ENCODE measurements at places on chromosomes 4 and X.

GRCh38 chrX:122856205-122856604, 327.9 kb upstream of the GRIA3 start:
- no peak for DNase-seq

DNA sequence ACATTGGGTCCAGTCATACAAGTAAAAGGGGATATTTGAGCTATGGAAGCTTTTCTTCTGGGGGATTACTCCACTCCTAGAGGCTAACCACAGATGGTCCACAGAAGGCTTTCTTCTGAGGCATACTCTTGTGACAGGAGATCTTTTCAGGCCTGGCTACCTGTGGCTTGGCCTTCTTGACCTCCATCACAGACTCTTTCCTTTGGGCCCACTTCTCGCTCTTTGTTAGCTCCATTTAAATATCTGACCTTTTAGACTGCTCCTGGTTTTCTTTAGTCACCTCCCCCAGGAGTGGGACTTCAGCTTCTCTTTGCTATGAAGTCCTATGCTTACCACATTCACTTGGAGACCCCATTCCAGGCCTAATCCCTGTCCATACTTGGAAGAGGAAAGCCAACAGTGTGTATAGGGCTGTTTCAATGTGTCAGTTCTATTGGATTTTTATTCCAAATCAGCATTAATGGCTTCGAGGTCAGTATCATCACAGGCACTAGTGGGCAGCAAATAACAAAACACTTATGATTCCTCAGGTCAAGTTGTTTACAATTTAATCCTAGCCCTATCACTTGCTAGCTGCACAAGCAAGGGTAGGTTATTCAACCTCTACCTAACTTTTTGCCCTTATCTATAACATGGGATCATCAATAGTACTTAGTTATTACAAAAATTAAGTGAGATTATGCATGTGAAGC, 26.3 kb downstream of the GPC3 start:
- no peak for DNase-seq

- no peak for DNase-seq
Measured at GRCh38 chrX:37846141-37846540, 1.2 kb downstream of the DYNLT3 start.

DNA sequence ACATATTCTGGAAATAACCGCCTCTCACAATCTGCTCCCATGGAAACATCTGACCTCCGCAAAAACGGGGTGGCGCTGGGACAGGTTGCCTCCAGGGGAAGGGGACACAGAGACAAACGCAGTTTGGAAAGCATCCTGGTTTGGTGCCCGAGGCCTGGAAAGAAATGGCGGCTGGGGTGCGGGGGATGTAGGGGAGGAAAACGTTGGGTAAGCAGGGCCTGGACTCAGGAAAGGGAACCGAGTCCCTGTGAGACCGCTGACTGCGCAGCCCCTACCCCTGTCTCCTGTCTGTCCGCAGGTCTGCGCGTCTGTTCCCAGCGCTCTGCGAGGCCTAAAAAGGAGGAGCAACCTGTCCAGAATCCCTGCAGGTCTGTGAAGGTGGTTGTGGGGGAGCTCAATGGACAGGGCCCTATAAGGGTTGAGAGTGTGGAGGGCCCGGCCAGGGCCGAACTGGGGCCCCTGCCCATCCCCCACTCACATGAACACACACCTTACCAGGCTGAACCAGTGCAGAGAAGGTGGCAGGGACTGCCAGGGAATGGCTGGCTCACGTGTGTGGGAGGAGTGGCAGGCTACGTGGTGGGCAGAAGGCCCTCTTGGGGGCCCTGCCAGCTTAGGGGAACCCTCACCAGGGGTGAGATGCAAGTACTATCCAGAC, 672 bp downstream of the TCEAL3 start:
- no peak for DNase-seq

DNA sequence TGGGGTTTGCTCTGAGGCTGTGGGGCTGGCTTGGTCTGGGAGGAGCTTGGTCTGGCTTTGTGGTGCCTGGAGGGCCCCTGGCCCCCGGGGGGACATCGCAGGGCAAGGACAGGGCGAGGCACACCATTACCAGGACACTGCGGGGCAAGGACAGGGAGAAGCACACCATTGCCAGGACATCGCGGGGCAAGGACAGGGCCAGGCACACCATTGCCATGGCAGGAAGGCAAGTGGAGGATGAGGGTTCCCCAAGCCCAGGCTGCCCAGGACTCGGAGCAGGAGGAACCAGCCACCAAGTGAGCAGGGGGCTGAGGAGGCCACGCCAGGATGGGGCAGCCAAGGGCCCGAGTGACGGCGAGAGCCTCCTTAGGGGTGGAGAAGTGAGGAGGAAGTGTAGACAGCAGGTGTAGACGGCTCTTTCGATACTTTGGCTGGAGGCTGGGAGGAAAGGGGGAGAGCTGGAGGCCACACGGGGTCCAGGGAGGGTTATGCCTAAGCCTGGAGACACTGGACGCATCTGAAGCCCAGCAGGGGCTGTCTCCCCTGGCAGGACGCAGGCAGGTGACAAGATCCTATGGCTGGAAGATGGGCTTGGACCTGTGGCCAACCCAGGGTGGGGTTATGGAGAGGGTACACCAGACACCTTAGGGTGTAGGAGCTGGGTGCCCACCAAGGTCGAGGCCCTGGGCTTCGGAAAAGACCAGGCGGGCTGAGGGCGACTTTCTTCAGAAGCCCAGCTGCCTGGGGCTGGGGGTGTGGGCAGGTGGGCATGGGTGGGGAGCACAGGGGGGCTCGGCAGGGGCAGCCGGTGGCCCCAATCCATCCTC, 7.3 kb downstream of the NKX1-1 start:
- no peak for DNase-seq

DNA sequence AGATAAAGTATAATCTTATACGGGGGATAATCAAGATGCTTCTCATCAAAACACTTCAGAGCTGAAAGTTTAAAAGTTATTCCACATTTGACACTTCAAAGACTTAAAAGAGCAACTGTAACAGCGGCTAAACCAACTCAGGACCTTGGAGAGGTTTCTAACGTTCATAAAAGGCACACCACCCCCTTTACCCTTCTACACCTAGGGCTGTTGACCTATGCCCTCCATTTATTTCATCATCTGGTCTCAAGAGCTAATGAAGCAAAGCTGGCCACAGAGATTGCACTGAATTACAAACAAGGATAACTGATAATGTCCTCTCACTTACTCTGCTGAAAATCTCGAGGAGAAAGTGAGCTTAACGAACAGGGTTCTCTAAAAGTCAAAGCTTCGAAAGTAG, 1.1 kb upstream of the RPS6KA6 start:
- DNase-seq: no peak

GRCh38 chr4:57287687-57288604, 177.8 kb upstream of the IGFBP7 start:
- DNase-seq: no peak

GRCh38 chr4:102217775-102218355, 127.4 kb downstream of the SLC39A8 start:
- DNase-seq: no peak

- no peak for DNase-seq
Measured at GRCh38 chr4:11496351-11496829, 67.7 kb upstream of the HS3ST1 start.

DNA sequence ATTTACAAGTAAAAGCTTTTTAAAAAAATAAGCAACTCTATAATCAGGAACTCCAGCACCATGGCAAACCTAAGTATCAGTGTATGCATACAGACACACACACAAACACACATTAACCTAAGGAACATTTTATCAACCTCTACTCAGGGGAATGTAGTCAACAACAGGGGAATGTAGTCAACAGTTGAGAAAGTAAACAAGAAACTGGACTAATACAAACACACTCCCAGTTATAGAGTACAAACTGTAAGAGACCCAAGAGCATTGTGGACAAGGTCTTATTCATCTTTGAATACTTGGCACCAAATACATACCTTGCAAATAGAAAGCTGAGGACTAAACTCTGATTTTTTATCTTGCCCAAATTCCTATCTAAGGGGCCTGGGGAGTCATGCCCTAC, 36.2 kb downstream of the PAPSS1 start:
- DNase-seq: no peak

- DNase-seq: no peak
Measured at GRCh38 chrX:109822861-109823260, 89.8 kb upstream of the ACSL4 start.

DNA sequence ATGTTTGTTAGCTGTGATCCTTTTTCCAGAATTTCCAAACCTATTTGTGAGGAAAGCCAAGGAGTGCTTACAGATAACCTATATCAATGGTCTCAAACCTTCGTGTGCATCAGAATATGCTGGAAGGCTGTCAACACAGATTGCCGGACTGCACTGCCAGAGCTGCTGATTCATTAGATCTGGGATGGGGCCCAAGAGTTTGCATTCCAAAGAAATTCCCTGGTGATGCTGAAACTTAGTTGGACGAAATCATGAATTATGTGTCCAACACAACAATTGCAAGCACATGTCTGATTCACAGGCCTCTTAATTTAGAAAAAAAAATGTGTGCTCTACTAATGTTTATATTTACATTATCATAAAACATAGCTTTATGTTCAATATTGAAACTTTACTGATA, 544.0 kb upstream of the AMOT start:
- no peak for DNase-seq

DNA sequence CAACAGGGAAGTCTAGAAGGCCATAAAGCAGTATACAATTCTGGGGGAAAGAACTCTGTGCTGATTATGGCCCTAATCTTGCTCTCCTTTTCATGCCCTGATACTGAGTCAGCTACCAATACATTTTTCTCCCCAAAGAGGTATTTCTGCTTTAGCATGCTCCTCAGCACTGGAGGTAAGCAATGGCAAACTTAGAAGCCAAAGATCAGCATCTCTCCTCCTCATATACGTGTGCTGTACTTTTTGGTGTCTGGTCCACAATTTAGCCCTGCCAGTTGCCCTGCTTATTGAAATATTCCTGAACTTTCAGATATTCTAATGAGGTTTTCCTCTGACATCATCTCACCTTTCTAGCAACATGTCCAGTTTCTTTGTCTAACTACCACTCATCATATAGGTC, 226.2 kb downstream of the FSTL5 start:
- DNase-seq: no peak

- no peak for DNase-seq
Measured at GRCh38 chr4:5805270-5805669, 87.6 kb downstream of the CRMP1 start.

DNA sequence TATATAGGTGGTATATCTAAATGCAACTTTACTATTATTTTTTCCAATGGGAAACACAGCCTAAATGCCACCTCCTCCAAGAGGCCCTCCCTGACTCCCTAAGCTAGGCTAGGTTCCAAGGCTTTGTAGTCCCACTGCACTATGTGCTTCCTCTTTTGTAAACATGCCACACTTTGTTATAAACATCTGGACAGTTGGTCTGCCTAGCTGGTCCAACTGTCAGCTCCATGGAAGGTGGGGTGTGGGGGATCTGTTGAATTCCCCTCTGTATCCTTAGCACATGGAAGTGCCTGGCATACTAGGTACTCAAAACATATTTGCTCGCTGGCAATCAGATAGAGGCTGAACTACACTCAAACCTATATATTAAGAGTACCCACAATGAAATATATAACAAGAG, 63.4 kb downstream of the SLC9A7 start:
- no peak for DNase-seq

GRCh38 chrX:154056770-154057241, 37.1 kb upstream of the IRAK1 start:
- no peak for DNase-seq

DNA sequence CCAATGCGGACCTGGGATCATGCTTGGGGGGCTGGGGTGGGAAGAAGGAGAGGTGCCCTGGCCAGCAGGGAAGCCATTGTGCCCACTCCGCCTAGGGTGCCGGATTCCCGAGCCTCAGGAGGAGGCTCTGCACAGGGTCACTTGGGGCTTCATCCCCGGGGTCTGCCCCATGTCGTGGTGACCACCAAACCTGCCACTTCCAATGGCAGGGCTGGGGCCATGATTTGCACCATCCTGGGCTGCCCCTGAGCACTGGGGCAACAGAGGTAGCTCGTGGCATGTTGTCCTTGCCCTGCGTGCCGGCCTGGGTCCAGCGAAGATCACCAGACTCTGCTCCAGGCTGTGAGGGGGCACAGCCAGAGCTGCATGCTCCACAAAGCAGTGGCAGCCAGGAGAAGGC, 71.4 kb upstream of the DCAF12L2 start:
- no peak for DNase-seq

- no peak for DNase-seq
Measured at GRCh38 chr4:67658302-67658701, 42.7 kb downstream of the UBA6 start.

- DNase-seq: no peak
Measured at GRCh38 chrX:53494436-53494835, 60.3 kb upstream of the HSD17B10 start.

DNA sequence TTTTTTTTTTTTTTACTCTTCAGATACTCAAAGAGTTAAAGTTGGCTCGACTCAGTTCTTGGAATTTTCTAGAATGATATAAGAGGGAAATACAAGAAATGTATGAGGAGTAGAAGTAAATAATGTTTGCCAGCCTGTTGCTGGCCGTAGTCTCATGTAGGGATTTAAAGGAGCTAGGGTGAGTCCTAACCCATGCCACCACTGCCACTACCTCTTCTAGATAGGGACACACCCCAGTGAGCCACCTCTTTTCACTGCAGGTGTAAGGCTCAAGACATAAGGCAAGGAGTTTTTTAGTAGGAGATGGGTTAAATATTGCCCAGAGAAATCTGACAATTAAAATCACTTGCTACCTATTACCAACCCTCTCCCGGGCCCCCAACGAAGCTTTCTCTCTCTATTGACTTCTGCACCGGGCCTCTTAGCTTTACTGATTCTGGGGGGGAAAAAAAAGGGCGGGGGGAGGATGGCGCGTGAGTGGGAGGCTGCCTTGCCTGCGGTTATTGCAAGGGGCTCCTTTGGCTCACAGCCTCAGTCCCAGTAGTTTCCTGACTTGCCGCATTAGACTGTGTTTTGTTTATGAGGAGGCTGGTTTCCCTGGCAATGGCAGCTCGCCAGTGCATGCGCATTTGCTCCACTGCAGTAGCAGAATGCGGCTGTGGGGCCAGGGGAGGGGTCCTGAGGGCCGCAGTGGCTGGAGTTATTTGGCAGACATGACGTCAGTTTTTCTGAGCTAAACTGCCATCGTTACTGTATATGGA, 3.0 kb downstream of the LINC00632 start:
- DNase-seq: no peak

- no peak for DNase-seq
Measured at GRCh38 chr4:100827756-100828155, 309.9 kb upstream of the EMCN start.

DNA sequence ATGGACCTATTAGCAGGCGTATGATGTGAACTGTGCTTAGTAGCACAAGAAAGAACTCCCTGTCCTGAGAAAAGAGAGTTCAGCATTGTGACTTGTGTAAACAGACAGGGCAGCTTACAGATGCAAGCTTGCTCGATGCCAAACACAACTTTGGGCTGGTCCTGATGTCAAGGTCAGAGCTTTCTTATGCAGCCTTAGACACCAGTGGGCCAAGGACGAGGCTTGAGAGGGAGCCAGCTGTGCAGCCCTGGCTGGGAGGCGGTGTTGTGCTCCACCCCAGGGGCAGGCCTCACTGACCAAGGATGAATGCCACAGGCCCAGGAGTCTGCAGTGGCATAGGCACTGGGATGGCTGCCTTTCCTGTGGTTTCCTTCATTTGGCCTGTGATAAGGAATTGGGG, 35.4 kb downstream of the JADE1 start:
- DNase-seq: no peak

GRCh38 chrX:106783716-106784115, 18.8 kb upstream of the TBC1D8B start:
- DNase-seq: no peak
